Mucosa of gallbladder (tissue), 1 donor: ENCODE measurements at places on chromosomes 5 and 9. TPM values are rescaled to one million over a fixed set of nuclear protein-coding genes. Genes with fewer than 3 reads are reported as not detected.

- no peak for DNase-seq
Observed at GRCh38 chr5:57937025-57937424, 454.4 kb upstream of the ACTBL2 start.

- no peak for DNase-seq
Observed at GRCh38 chr5:162817364-162817763, 620.0 kb upstream of the CCNG1 start.

The IL3 gene
- not detected for total RNA-seq

DNA sequence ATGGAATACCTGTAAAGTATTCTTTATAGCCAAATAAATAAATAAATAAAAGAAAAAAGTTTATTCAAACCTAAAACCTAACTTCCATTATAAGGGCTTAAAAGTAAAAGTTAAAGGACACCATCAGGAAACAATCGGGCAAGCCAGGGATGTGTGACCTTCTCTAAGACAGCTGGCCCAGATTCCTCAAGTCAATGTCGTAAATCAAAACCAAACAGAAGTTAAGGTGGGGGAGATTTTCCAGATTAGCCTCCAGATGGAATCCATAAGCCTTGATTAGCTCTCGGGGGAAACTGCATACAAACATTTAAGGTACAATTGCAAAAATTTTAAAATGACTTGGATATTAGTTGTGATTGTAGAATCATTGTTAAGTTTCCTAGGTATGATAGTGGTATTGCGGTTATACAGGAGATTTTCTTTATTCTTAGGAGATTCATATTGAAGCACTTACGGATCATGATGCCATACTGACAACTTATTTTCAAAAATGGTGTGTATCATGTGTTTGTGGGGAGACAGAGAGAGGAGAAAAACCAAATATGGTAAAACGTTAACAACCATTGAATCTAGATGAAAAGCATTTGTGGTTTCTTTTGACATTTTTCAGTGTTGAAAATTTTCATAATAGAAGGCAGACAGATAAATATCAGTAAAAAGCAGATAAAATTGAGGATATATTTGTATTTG lies 21.5 kb upstream of the MGAT1 start:
- DNase-seq: no peak

DNA sequence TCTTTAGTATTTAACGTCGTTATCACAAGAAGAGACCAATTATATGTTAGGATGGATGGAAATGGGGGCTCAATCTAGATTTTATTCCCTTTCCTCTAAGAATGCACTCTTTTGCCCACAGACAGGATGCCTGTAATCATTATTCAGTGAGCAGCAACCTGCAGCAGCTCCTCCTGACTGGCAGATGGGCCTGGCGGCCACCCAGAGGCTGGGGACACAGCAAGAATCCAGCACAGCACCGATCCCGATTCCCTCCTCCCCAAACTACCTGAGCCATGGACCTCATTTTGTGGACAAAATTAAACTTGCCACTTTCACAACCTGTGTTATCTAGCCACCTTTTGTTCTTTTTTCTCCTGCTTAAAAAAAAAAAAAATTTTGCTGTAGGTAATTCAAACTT lies 101.0 kb downstream of the USP20 start:
- DNase-seq: no peak

DNA sequence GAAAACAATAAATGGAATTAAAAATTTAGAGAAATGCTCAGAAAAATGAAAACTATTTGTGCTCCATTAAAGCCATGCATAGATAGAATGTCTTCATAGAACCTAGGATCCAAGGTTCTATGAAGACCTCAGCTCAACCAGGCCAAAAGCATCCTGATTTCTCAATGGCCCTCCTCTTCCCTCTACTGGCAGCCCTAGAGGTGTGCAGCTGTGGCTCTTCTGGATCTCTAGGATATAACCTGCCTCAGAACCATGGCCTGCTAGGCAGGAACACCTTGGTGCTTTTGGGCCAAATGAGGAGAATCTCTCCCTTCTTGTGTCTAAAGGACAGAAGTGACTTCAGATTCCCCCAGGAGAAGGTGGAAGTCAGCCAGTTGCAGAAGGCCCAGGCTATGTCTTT lies 15.1 kb downstream of the IFNA1 start:
- DNase-seq: no peak

DNA sequence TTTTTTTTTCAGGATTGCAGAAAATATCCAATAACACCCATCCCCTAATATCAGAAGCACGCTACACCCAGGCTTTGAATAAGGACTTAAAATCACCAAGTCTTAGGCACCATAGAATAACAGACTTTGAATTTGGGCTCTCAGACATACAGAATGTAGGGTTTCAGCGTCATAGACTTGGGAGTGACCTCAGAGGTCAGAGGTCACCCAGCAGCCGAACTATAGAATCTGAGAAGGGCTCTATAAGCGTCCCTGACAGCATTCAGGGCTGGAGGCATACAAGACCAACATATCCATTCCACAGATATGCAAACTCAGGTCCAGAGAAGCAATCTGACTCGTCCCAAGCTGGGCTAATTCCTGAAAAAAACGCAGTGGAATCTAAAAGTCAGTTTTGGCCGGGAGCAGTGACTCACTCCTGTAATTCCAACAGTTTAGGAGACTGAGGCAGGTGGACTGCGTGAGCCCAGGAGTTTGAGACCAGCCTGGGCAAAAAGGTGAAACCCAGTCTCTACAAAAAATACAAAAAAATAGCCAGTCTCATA lies 34.7 kb downstream of the SLC6A7 start:
- no peak for DNase-seq

The TSSK1B gene
- total RNA-seq: 0.20 TPM

The IL13 gene
- total RNA-seq: not detected

- DNase-seq: no peak
Observed at GRCh38 chr5:171310819-171311321, 1.8 kb downstream of the TLX3 start.

DNA sequence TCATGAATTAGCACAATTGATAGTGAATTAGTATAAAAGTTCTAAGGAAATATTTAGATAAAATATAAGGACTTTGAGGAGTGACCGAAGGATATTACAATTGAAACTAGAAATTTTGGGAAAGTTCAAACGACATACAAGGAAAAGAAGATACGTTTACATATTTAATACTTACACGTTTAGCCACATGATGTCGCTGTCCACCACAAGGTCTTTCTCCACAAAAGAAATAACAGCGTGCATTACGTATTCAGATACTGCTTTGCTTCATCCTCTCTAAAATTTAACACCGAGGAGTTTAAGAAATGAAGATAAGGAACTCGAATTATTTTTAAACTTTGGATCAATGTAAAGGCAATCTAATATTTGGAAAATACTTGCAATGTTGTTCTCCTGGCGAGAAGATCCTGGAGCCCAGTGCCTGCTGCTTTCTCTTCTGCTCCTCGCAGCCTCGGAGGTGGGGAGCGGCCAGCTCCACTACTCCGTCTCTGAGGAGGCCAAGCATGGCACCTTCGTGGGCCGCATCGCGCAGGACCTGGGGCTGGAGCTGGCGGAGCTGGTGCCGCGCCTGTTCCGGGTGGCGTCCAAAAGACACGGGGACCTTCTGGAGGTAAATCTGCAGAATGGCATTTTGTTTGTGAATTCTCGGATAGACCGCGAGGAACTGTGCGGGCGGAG lies at the start of gene PCDHA3:
PCDHA3 (plus strand) TSS at position 242 of the 678 bp plus-strand sequence.
- no peak for DNase-seq
